ENCODE measurements at places on chromosomes 7 and 10. TPM values are rescaled to one million over a fixed set of nuclear protein-coding genes. Genes with fewer than 3 reads are reported as not detected.

Gene LIPM
- total RNA-seq, result not detected

Gene TSPAN13
- 1.2 TPM for total RNA-seq

Gene TRPV6
- total RNA-seq, result not detected

Gene CC2D2B
- not detected for total RNA-seq

Gene SYT15
- 1.6 TPM for total RNA-seq

Gene FAM185A
- 9.1 TPM for total RNA-seq

Gene ANAPC16
- 121 TPM for total RNA-seq

Gene REPIN1
- 108 TPM for total RNA-seq

Gene LMOD2
- not detected for total RNA-seq

Gene C10orf67
- total RNA-seq, result not detected

Gene COX19
- total RNA-seq, result 46.9 TPM

Gene UCN3
- total RNA-seq, result not detected

Gene H2BK1
- total RNA-seq, result 2.6 TPM

Gene SOSTDC1
- not detected for total RNA-seq

Gene DDC
- total RNA-seq, result not detected

Gene CYP3A7
- not detected for total RNA-seq

Gene ASAH2
- total RNA-seq, result 4.3 TPM

Gene COL17A1
- total RNA-seq, result not detected

Gene PRTFDC1
- total RNA-seq, result 1.8 TPM

Gene RBP3
- not detected for total RNA-seq

Gene CLIP2
- 5.2 TPM for total RNA-seq

Gene SEC61G
- total RNA-seq, result 39.3 TPM

Gene JAKMIP3
- 0.16 TPM for total RNA-seq

Gene PTF1A
- not detected for total RNA-seq

Gene CEP41
- total RNA-seq, result 25.3 TPM

Gene SPAM1
- not detected for total RNA-seq

Gene KCP
- total RNA-seq, result 0.29 TPM

Gene CHAT
- total RNA-seq, result not detected

Gene TSPAN33
- total RNA-seq, result 13.3 TPM

Gene GDF10
- total RNA-seq, result 0.75 TPM

Gene TET1
- total RNA-seq, result 3.2 TPM

Gene NME8
- total RNA-seq, result not detected

Gene CREB5
- 0.23 TPM for total RNA-seq

Gene PNLIPRP2
- not detected for total RNA-seq

Gene OR2A42
- total RNA-seq, result 0.16 TPM

Gene PTPRN2
- total RNA-seq, result 0.99 TPM

Gene PNLIPRP1
- not detected for total RNA-seq

Gene CFAP46
- not detected for total RNA-seq

Gene FXYD4
- not detected for total RNA-seq

Gene NRG3
- total RNA-seq, result not detected

Gene FIS1
- total RNA-seq, result 124 TPM

Gene PARD3
- 0.18 TPM for total RNA-seq

Gene CARD11
- 109 TPM for total RNA-seq

Gene DRGX
- not detected for total RNA-seq

Gene CYP3A5
- not detected for total RNA-seq

Gene LRRC4
- total RNA-seq, result not detected

Gene NPSR1
- not detected for total RNA-seq

Gene MRC1
- 1.2 TPM for total RNA-seq

Gene KEL
- total RNA-seq, result 0.47 TPM

Gene TFAM
- 58.5 TPM for total RNA-seq
